Left ventricle myocardium superior (tissue), 1 donor: ENCODE measurements at places on chromosomes 7 and 10. TPM values are rescaled to one million over a fixed set of nuclear protein-coding genes. Genes with fewer than 3 reads are reported as not detected.

Gene FAM24B
- total RNA-seq: 0.47 TPM

GRCh38 chr7:92608380-92609322 is 18.5 kb upstream of the FAM133B start:
- peak; percentile 55 for DNase-seq

GRCh38 chr7:143405173-143406001 is 3.3 kb downstream of the EPHA1 start:
- DNase-seq: peak; percentile 87

DNA sequence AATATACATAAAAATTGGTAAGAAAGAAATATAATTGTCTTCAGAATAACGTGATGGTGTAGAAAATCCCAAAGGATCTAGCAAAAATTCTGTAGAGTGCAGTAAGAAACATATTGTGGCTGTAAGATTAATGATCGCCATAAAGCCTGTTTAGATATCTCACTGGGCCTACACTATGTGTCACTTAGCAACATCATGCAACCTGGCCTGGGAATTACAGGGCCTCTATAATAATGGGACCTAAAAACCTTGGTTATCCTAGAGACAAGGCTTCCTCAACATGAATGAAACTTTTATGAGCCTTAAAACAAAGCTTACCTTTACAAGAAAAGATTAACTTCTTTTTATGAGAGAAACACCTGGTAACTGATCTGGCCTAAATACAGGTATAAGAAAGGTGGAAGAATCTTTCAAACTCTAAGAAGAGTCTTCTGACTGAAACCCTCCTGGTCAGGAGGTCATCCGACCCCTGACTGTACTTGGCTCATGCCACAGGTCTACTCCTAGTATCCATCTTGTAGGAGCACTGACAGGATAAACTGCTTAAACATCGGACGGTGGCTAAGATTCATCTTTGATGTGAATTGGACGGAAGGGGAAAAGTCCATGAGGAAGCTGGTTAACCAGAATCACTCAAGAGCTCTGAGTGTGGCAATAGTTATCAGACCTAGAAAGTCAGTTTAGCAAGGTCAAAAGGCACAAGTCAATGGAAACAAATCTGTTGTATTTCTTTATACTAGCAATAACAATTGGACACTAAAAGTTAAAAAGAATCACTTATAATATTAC is 1155.1 kb upstream of the SORCS1 start:
- no peak for DNase-seq

GRCh38 chr7:143329471-143330170 is 13.7 kb downstream of the CLCN1 start:
- no peak for DNase-seq

DNA sequence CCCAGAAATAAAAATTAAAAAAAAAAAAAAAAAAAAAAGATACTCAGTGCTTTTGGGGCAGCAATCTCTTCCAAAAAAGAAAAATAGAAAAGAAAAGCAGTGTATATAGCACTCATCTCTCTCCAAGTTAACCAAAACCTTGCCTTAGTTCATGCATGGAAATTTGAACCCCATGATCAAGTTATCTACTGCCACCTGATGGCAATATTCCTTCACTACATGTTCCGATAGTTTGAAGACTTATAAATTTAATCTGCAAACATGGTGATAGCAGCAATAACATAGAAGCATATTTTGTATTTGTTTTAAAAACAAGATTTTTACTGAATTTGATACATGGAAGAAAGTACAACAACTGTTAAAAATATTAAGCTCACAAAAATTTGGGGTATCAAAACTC is 48.6 kb upstream of the SLIT1 start:
- no peak for DNase-seq

DNA sequence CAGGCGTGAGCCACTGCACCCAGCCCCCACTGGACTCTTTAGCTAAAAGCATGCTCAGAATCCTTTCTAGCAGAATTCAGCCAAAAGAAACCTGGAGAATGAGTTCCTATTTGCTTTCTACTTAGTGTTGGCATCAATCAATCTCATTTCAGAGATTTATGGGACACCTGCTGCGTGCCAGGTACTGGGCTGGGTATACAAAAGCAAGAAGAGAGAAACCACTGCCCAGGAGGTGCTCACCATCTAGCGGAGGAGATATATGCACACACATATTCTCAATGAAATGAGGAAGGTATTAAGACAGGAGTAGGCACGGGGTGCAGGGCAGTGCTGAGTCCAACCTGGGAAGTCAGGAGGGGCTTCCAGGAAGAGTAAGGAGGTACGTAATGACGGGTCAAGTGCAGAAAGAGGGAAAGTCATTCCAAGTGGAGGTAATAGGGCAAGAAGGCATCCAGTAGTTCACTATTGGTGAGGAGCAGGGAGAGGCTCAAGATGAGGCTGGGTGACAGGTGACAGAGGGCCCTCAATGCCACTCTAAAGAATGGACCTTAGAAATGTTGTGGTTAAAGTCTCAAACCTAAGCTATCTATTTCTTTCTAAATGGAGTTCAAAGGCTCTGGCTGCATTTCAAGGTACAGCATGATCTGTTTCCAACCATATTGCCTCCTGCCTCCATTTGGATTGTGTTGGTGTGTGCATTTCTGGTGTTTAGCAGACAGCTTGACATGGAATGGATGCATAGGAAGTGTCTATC is 22.1 kb downstream of the ABLIM1 start:
- no peak for DNase-seq

GRCh38 chr10:97380516-97380915 is 20.6 kb downstream of the RRP12 start:
- DNase-seq: no peak

DNA sequence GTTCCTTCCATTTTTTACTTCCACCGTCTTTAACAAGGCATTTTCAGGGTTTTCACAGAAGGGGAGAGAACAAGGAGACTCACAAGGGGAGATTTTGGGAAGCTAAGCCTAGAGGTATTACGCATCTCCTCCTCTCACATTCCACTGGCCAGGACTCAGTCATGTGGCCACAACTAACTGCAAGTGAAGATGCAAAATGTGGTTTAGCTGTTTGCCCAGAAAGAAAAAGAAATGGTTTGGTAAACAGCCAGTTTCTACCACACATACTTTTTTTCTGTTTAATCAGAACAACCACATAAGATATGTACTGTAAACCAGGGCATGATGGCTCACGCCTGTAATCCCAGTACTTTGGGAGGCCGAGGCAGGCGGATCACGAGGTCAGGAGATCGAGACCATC is 21.4 kb upstream of the HELLS start:
- no peak for DNase-seq

- DNase-seq: no peak
These were observed 440.8 kb downstream of the GLRX3 start for GRCh38 chr10:130577039-130577438.

Gene CLEC2L
- not detected for total RNA-seq

- DNase-seq: peak; percentile 44
These were observed 101.3 kb downstream of the COL13A1 start for GRCh38 chr10:69902835-69903535.
